ENCODE measurements at places on chromosomes 3 and 15.

DNA sequence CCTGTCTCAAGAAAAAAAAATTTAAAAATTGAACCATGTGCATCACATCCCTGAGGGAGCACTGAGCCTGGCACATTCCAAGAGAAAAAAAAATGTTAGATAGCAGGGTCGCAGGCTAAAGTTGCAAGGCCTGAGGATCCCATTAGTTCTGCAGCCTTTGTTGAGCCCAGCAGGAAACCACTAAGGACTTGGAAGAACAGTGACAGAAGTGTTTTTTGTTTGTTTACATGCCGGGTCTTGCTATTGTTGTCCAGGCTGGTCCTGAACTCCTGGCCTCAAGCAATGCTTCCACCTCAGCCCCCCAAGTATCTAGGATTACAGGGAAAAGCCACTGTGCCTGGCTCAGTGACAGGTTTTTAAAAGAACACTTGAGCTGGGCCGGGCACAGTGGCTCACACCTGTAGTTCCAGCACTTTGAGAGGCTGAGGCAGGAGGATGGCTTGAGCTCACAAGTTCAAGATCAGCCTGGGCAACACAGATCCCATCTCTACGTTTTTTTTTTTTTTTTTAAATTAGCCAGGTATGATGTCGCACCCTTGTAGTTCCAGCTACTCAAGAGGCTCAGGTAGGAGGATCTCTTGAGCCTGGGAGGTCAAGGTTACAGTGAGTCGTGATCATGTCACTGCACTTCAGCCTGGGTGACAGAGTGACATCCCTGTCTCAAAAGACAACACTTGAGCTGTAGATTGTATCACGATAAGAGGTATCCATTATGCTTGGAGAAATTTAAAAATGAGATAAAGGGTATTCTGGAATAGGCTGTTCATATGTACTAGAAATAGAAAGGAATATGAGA lies 15.2 kb downstream of the CHAC1 start:
- no peak for DNase-seq

DNA sequence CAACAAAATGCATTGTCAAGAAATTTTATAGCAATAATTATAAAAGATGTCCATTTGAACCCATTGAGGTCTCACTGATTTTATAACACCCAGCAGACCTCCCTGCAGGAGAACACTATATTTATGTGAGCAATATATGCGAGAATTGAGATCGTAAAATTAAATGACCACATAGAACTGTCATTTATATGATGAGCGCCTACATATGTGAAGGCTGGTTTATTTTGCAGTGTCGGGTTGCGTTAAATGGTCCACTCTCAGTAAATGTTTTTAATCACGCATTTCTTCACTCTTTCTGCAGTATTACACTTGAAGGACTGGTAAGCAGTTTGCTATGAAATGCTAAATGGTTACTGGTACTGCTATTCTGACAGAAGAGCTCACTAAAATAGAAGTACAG lies 408.5 kb upstream of the AGTR1 start:
- DNase-seq, result no peak

DNA sequence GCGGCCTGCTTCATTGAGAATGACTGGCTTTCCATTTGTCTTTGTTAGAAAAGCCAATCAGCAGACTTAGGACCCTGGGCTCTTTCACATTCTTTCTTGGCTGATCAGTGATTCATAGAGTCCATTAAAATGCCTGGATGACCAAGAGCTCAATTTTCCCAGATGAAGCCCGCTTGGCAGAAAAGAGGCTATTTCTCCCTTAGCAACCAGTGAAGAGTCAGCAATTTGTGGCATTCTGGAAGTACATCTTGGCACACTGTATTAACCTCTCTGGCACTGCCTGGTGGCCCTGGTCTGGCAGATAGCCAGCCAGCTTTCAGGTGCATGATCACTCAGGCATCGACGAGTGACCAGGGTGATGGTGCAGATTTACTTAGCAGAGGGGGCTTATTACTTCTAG lies 145.7 kb upstream of the PLAAT1 start:
- no peak for DNase-seq

DNA sequence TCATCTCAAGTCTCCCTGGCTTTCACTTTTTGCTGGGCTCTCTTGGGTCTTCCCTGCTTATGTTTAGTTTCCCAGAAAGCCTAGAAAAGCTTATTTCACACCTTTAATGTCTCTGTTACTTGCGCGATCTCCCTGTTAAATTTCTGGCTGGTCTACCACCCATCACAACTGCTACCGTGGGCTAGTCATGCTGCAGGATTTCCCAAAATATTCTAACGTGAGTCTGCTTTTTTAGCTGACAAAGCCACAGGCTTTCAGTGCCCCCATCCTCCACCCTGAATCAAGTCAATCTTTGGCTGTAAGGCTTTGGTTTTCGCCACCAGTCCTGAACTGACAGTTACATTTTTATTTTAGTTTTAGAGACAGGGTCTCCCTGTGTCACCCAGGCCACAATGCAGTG lies 74.1 kb downstream of the SUMF1 start:
- peak; percentile 37 for DNase-seq

Data from GDM1 (cell line).